ENCODE measurements at places on chromosomes 2 and 18. TPM values are rescaled to one million over a fixed set of nuclear protein-coding genes. Genes with fewer than 3 reads are reported as not detected.

CHCHD5 gene
- total RNA-seq: 9.2 TPM

IL1RL1 gene
- total RNA-seq: 4.9 TPM

AFF3 gene
- total RNA-seq: not detected

ELOA2 gene
- total RNA-seq: not detected

RPIA gene
- 24.1 TPM for total RNA-seq

Data from fibroblast of the aortic adventitia (primary cell).